H1 (cell line): ENCODE measurements at places on chromosomes 6 and 20. TPM values are rescaled to one million over a fixed set of nuclear protein-coding genes. Genes with fewer than 3 reads are reported as not detected.

DNA sequence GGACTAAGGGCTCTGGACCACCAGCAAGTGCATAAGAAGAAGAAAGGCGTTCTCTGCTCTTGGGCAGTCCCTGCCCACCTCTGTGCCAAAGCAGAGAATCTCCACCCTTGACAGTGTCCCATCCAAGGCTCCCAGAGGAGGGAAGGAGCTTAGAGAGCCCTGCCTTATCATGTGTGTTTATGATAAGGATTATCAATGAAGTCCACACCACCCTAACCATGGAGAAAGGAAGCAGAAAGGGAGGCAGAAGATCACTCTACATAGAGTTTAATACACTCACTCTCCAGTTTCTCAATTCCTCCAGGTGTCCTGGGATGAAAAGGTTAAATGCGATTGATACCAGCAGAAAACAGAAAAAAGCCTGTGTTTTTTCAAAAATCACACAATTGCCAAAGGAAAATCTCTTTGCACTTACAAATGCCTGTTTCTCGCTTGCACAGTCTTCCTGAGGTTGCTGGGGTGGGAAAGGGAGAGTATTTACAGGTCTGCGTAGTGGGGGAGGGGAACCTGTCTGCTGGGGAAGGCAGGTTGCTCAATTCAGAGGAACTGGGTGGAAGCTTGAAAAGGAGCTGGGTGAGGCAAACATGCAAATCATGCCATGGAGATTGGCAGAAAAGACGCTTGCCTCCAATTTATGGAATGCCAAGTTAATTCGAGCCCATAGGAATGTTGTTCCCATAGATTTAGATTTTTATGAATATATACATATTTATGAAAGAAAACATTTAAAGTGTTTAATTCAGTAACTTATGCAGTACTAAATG lies 104.0 kb downstream of the EYA2 start:
- H3K27ac ChIP-seq: no peak overlapping the region

GRCh38 chr20:50111120-50111828 lies 1.7 kb downstream of the UBE2V1 start:
- H3K4me3 ChIP-seq: peak overlapping the region; percentile 60; the same call in 1 of the 2 replicates
- 0 out of 2 replicates have a peak overlapping the region, but pooled peaks have one; percentile 9 for H3K27ac ChIP-seq
- no peak for DNase-seq
- no peaks in the 10 kb centered on the region for H3K27me3 ChIP-seq

- no peak overlapping the region for H3K4me3 ChIP-seq
- DNase-seq: no peak
- H3K27ac ChIP-seq: no peak overlapping the region
- H3K4me1 ChIP-seq: no peaks in the 10 kb centered on the region
These were observed 243.9 kb upstream of the RUNX2 start for GRCh38 chr6:45084257-45084656.

DNA sequence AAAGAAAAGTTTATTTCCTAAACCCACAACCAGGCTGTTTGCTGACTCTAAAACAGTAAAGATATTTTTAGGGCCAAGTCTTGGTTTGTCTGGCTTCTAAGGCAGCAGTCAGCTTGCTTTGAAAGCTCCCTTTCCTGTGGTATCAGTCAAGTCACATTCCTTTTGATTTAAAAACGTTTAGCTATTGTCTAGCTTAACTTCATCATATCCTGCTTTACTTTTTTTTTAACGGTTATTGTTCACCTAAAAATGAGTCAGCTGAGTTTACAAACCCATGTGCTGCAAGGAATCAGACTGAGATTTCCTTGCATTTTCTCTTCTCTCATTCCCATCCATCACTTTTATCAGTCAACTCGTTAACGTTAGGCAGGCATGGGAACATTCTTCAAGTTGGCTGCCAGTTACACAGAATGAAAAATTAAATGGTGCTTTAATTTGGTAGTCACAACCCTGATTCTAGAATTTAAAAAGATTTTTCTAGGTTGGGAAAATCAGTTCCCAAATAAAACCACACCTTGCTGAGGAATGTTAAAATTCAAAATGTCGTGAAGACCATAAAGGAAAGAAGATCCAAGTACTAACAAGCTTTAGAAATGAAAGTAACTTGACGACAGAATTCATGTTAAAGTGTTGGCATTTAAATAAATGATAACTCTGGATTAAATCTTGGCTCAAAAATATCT lies 45.9 kb downstream of the ELOVL5 start:
- no peaks in the 10 kb centered on the region for H3K4me1 ChIP-seq
- no peak overlapping the region for H3K4me3 ChIP-seq
- H3K27ac ChIP-seq: no peak overlapping the region
- H3K27me3 ChIP-seq: no peaks in the 10 kb centered on the region
- DNase-seq: no peak

GRCh38 chr20:21272279-21272678 lies 30.9 kb upstream of the XRN2 start:
- no peaks in the 10 kb centered on the region for H3K4me1 ChIP-seq
- no peak overlapping the region for H3K4me3 ChIP-seq
- H3K36me3 ChIP-seq: no peaks in the 10 kb centered on the region
- no peak overlapping the region for H3K27ac ChIP-seq

- H3K4me3 ChIP-seq: no peak overlapping the region
- H3K27ac ChIP-seq: no peak overlapping the region
- no peaks in the 10 kb centered on the region for H3K36me3 ChIP-seq
- no peaks in the 10 kb centered on the region for H3K27me3 ChIP-seq
- peaks cover 11% of the 10 kb centered on the region for H3K4me1 ChIP-seq
These were observed 25.8 kb upstream of the SLC17A3 start for GRCh38 chr6:25899580-25900408.

GRCh38 chr6:131379948-131380347 lies 193.1 kb upstream of the ARG1 start:
- DNase-seq: no peak
- no peak overlapping the region for H3K27ac ChIP-seq
- H3K27me3 ChIP-seq: no peaks in the 10 kb centered on the region
- H3K4me1 ChIP-seq: no peaks in the 10 kb centered on the region
- no peak overlapping the region for H3K4me3 ChIP-seq

DNA sequence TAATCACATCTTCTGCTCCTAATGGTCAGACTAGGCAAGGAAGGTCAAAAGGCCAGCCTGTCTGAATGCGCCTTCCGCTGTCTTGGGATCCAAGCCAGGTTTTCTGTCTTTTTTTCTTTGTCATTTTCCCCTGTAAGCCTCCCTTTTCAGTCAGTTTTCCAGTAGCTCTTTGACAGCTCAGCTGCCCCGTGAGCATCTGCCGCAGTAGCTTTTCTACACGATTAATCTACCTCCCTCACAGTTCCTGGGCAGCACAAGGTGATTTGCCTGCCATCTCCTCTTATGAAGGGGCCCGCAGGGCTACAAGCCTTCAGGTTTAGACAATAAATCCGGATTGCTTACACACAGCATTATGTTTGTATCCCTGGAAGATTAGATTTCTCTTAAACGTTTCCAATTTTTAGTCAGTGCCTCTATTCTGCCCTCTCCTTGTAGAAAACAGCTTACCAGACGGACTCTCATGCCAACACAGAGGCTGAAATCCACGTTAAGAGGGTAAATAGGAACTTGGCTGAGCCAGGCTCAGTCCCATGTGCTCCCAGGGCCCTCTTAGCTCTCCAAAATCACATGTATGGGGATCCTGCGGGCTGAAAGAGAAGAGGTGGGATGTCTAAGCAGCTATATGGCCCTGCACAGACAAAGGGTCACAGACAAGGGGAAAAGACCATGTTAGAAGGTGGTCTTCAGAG lies 77.2 kb downstream of the LY86 start:
- H3K4me1 ChIP-seq: no peaks in the 10 kb centered on the region
- H3K27me3 ChIP-seq: no peaks in the 10 kb centered on the region
- H3K27ac ChIP-seq: no peak overlapping the region
- no peak for DNase-seq
- H3K4me3 ChIP-seq: no peak overlapping the region

DNA sequence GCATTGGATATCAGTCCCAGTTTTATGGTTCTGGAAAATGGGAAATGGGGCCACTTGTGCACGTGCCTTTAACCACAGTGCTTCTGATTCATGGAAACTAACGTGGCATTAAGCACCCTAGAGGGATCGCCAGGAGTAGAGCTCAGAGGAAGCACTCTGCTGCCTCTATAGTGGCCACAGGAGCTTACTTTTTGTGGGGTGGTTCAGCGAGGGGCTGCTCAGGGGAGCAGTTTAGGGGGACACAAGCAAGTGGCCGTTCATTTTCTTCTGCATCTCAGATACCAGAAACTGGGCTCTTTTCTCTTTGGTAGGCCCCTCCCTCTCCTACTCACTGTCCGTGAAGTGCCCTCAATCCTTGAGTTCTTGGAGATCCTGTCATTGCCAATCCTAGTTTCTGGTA lies 28.5 kb downstream of the AGPAT4 start:
- no peak overlapping the region for H3K27ac ChIP-seq
- H3K4me1 ChIP-seq: peaks cover 10% of the 10 kb centered on the region
- no peaks in the 10 kb centered on the region for H3K36me3 ChIP-seq
- H3K4me3 ChIP-seq: no peak overlapping the region

DNA sequence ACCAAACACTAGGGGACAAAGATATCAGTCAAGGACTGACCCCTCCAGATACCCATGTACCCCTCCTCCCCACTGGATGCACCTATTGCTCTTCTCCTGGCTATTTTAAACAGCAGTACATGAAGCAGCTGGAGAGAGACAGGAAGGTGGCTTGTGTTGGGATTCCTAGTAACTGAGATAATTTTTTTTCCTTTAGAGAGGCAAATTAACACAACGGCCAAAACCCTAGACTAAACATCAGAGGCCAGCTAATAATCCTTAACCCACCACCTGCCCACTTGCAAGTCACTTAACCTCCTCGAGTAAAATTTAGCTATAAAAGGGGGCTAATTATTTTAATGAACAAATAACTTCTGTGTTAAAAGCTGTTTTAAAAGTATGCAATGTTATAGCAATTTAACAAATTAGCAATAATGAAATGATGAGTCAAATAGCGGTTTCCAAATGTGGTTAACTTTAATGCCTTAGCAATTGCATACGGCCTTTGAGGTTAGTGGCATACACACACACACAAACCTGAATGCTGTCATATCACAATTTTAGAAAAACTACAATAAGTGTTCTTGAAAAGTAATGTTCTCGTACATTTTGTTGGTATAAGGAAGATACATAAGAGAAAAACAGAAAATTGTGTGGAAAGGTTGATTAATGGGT lies 151.7 kb downstream of the FRK start:
- H3K36me3 ChIP-seq: no peaks in the 10 kb centered on the region
- peaks cover 2% of the 10 kb centered on the region; the same call in 1 of the 2 replicates for H3K4me1 ChIP-seq
- no peak overlapping the region for H3K27ac ChIP-seq
- no peak for DNase-seq

GRCh38 chr6:167748458-167749379 lies 78.0 kb upstream of the AFDN start:
- H3K4me1 ChIP-seq: no peaks in the 10 kb centered on the region; the same call in 1 of the 2 replicates
- no peak for DNase-seq

DNA sequence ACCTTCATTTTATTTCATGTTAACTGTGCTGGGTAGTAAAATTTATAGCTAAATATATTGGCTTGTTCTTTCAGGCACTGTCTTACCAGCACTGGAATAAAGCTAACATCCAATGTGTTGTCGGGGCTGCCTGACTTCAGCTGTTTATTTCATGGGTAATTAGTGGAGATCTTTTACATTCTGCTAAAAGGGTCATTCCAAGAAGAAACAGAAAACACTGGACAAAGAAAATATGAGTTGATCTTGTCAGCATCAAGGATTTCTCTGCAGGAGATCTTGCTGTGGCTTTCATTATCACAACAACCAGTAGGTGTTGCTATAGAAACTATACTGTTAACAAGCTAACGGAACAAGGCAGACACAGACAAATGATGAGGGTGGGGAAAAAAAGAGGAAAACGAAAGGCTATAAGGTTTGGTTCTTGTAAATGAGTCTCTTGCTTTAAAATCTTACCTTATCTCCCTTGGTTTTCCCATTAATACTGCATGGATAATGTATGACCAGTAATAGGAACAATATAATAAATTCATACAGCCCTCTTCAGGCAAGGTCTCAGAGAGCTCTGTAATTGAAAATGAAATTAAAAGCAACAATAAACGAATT lies 206.8 kb downstream of the SIM1 start:
- DNase-seq: no peak
- H3K27me3 ChIP-seq: no peaks in the 10 kb centered on the region
- H3K27ac ChIP-seq: no peak overlapping the region
- no peak overlapping the region for H3K4me3 ChIP-seq

DNA sequence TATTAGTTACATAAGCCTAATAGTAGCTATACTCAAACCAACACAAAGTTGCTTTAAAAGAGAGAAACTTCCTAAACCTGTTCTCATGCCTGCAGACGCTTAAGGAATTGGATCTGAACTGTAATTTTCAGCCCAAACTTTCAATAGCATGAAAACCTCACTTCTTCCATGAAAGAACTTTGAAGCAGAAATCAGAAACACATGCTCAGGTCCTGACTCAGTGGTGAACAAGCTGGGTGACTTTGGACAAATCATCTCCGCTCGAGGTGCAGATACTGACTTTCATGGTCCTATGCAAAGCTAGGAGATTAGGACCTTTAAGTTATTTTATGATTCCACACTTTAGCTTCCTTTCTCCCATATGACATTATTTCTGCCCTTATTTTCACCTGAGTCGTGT lies 36.5 kb downstream of the NOX3 start:
- DNase-seq: no peak
- no peak overlapping the region for H3K4me3 ChIP-seq
- H3K36me3 ChIP-seq: no peaks in the 10 kb centered on the region
- no peaks in the 10 kb centered on the region; the same call in 1 of the 2 replicates for H3K27me3 ChIP-seq
- peaks cover 3% of the 10 kb centered on the region; the same call in 1 of the 2 replicates for H3K4me1 ChIP-seq

Gene CAGE1
- total RNA-seq: 0.09 TPM in 1 of 2 replicates, not detected in the other

Gene APCDD1L
- 3.1 and 3.2 TPM in 2 replicates for total RNA-seq

Gene TPBG
- total RNA-seq: 28.4 and 29.5 TPM in 2 replicates

Gene MLIP
- total RNA-seq: not detected in 2 replicates
